ENCODE measurements at places on chromosomes 3 and 15. TPM values are rescaled to one million over a fixed set of nuclear protein-coding genes. Genes with fewer than 3 reads are reported as not detected.

CHRNA7 gene
- 1.3 TPM for total RNA-seq

NEK10 gene
- total RNA-seq, result 2.9 TPM

DNASE1L3 gene
- not detected for total RNA-seq

DUOXA1 gene
- not detected for total RNA-seq

LRRIQ4 gene
- total RNA-seq, result not detected

TRIM42 gene
- not detected for total RNA-seq

BOC gene
- total RNA-seq, result not detected

ZDHHC23 gene
- 12.1 TPM for total RNA-seq

CCR3 gene
- total RNA-seq, result 1.1 TPM

PIGZ gene
- not detected for total RNA-seq

MKRN2OS gene
- total RNA-seq, result not detected

RBMS3 gene
- 2.3 TPM for total RNA-seq

SLC24A5 gene
- total RNA-seq, result not detected

STIMATE gene
- total RNA-seq, result 6.4 TPM

ZBTB11 gene
- total RNA-seq, result 16.9 TPM

CD200 gene
- total RNA-seq, result not detected

DAZL gene
- not detected for total RNA-seq

HGD gene
- total RNA-seq, result not detected
